ENCODE measurements at places on chromosomes 11 and 22. TPM values are rescaled to one million over a fixed set of nuclear protein-coding genes. Genes with fewer than 3 reads are reported as not detected.

The DMC1 gene
- total RNA-seq = 0.18 TPM

DNA sequence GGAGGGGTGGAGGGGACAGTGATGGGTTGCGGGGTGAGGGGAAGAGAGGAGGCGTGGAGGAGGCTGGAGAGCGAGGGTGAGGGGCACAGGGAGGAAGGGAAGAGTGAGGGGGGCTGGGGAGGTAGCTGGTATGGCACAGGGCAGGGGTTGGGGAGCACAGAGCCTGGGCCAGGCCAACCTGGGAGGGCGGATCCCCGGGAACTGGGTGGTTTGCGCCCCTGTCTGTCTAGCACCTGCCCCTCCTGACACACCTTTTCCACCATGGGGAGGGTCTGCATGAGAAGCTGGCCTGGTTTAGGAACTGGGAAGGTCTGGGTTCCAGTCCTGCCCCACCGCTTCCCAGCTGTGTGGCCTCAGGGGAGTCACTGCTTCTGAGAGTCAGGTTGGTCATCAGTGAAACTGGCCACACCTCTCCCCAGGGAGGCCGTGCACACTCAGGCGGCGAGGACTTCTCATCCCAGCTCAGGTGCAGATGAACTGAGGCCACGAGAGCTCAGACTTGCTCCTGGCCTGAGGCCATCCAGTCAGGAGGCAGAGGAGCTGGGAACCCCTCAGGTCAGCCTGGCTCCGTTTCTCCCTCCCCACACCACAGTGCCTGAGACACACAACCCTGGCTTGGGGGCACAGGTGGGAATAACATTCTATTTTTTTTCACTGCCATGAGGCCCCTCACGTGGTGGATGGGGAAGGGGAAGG is 95.6 kb downstream of the PHF21B start:
- H3K36me3 ChIP-seq = no peaks in the 10 kb centered on the region
- no peak overlapping the region for H3K27ac ChIP-seq
- no peak overlapping the region for H3K4me3 ChIP-seq
- H3K27me3 ChIP-seq = peaks cover 2% of the 10 kb centered on the region

The MRGPRX4 gene
- under 0.01 TPM for total RNA-seq

DNA sequence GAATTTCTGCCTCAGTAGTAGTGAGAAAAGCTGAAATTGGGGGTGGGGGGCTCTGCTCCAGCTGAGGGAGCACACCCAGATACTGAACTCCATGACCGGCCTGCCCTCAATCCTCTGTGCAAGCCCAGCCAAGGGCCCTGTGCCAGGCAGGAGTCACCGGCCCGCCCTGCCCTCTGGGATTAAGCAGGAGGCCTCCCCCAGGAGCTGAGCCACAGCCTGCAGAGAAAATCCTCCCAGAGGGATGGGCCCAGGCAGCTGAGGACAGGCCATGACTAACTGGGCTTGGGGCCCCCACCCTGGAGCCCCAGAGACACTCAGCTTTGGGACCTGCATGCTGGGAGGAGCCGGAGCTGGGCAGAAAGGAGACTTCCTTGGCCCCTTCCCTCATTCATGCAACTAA is 48.8 kb downstream of the MN1 start:
- no peaks in the 10 kb centered on the region for H3K27me3 ChIP-seq
- no peak overlapping the region for H3K27ac ChIP-seq
- H3K4me1 ChIP-seq = peaks cover 21% of the 10 kb centered on the region
- DNase-seq = no peak
- H3K36me3 ChIP-seq = peaks cover 4% of the 10 kb centered on the region

DNA sequence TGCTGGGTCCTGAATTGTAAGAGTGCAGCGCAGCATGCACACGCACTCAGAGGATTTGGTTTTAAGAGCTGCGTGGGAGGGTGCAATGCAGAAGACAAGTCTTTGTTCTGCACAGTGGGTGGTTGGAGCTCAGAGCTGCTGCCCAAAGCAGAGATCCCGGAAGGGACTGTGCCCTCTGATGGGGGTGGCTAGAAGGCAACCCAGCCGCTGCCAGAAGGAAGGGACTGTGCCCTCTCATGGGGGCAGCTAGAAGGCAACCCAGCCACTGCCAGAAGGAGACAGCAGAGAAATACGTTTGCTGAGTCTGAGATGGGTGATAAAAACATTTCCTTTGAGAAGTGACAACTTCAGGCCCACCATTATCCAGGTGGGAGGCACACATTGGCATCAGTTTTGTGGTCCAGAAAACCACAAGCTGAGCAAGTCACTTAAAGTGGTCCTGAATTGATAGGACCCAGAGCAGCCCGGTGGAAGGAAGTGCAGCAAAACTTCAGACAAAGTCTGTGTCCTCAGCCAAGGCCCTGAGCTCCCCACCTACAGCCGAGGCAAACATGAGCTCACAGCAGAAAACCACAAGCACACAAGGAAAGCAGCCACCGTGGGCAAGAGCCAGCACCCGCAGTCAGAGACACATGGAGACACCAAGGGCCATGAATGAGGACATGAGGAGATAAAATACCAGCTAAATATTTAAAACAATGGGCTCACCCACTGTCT is 4.3 kb downstream of the KRTAP5-6 start:
- peaks cover 47% of the 10 kb centered on the region for H3K27me3 ChIP-seq
- H3K4me1 ChIP-seq = no peaks in the 10 kb centered on the region
- no peaks in the 10 kb centered on the region for H3K36me3 ChIP-seq

DNA sequence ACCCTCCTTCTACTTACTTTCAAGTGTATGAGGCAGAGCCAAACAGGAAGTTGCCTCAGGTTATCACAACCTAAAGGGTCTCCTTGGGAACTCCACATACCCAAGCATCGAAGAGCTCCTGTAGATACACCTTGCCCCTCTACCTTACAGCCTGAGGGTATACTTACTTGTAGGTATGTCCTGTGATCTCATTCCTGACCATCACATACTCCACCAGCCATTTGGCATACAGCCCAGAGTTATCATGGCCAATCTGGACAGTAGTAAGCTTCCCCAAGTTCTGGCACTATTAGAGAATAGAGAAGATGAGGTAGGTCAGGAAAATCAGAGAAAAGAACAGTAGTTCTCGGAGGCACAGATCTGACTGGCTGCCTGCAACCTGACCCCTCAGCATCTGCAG is 53.4 kb upstream of the SCUBE2 start:
- H3K27ac ChIP-seq = no peak overlapping the region
- peaks cover 76% of the 10 kb centered on the region for H3K36me3 ChIP-seq
- DNase-seq = peak; percentile 38
- H3K4me1 ChIP-seq = peaks cover 4% of the 10 kb centered on the region
- H3K27me3 ChIP-seq = no peaks in the 10 kb centered on the region
- no peak overlapping the region for H3K4me3 ChIP-seq

The TMEM191C gene
- total RNA-seq = 0.28 TPM

GRCh38 chr11:117950993-117951961 is 22.1 kb upstream of the TMPRSS13 start:
- H3K4me1 ChIP-seq = no peaks in the 10 kb centered on the region
- no peak for DNase-seq
- H3K4me3 ChIP-seq = no peak overlapping the region
- peaks cover 7% of the 10 kb centered on the region for H3K27me3 ChIP-seq
- H3K27ac ChIP-seq = no peak overlapping the region
- no peaks in the 10 kb centered on the region for H3K36me3 ChIP-seq

The OR4C5 gene
- not detected for total RNA-seq

All from IMR-90 (cell line).